ENCODE measurements at places on chromosomes 2 and 18.

DNA sequence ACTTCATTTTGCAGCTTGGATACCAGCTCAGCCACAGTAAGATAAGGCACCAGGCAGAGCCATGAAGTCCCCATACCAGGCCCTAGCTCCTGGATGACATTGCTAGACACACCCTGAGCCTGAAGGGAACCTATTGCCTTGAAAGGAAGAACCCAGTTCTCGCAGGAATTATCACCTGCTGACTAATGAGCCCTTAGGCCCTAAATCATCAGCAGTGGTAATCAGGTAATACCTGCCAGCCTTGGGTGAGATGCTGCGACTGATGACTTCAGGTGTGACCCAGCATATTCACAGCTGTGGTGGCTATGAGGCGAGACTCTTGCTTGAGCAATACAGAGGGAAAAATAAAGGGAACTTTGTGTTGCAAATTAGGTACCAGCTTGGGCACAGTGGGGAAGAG is 24.9 kb downstream of the CLK1 start:
- no peak for DNase-seq

- no peak for DNase-seq
These were observed 31.0 kb upstream of the TMEM17 start for GRCh38 chr2:62536873-62537547.

- DNase-seq: no peak
These were observed 5.9 kb downstream of the MSL3B start for GRCh38 chr2:233862261-233862768.

GRCh38 chr2:64063924-64064331 is 44.7 kb upstream of the VPS54 start:
- no peak for DNase-seq

DNA sequence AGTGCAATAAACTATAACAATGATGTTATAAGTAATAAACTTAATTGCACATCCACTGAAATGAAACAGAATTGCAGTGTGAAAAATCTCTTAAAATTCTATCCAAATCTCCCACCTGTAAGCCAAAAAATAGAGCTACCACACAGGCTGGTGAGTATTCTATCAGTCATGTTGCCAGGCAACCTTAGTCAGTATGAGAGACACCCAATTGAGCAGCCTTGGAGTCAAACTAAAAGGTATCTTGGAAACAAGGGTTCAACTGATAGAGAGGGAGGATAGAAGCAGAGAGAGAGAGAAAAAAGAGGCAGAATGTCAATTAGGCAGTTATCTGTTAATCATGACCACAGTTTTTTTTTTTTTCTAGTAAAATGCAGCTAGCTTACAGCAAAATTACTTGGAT is 45.8 kb downstream of the GALNT13 start:
- no peak for DNase-seq

GRCh38 chr2:168539945-168540344 is 83.9 kb downstream of the CERS6 start:
- no peak for DNase-seq

Data from stimulated activated naive CD4-positive, alpha-beta T cell (primary cell).